HFFc6 (cell line): ENCODE measurements at places on chromosomes 5 and 9. TPM values are rescaled to one million over a fixed set of nuclear protein-coding genes. Genes with fewer than 3 reads are reported as not detected.

LVRN gene
- total RNA-seq = 0.13 TPM in 1 of 2 replicates, not detected in the other

SNX24 gene
- 19.2 and 21.2 TPM in 2 replicates for total RNA-seq

OBP2B gene
- total RNA-seq = not detected in 2 replicates

GARNL3 gene
- total RNA-seq = 0.31 and 0.76 TPM in 2 replicates

CCL27 gene
- not detected in 3 replicates for total RNA-seq

TNFSF15 gene
- 0.05 to 0.18 TPM (median 0.10 TPM) in 3 replicates for total RNA-seq

LCN2 gene
- not detected in 2 replicates for total RNA-seq

PCDHB13 gene
- total RNA-seq = 3.2 to 3.9 TPM (median 3.4 TPM) in 3 replicates

ARHGEF39 gene
- 1.4 to 3.1 TPM (median 1.7 TPM) in 3 replicates for total RNA-seq

SOHLH1 gene
- not detected in 3 replicates for total RNA-seq

PPP2R2B gene
- not detected in 3 replicates for total RNA-seq

NME5 gene
- total RNA-seq = 0.15 to 0.67 TPM (median 0.43 TPM) in 3 replicates
